NCI-H446 treated with DMSO at 0.1 percent for 48 hours (cell line): ENCODE measurements at places on chromosomes 12 and 14.

- no peak for DNase-seq
Observed at GRCh38 chr12:59429766-59430165, 166.1 kb upstream of the SLC16A7 start.

DNA sequence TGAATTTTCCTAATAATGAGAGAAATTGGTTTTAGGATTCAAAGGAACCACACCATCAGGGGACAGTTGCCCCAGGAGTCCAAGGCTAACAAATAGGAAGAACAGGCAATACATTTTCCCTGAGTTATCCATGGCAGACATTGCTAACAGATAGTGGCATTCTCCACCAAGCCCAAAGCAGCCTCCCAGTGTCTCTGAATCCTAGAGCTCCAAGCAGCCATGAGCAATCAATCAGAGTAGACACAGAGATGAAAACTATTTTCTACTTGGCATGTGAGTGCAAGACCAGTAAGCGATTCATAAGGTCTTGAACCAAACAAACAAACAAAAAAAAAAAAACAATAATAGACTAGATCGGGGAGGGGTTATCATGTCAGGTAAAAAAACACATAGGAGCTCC lies 515.7 kb downstream of the MED13L start:
- no peak for DNase-seq

- DNase-seq = no peak
Observed at GRCh38 chr12:7609495-7609894, 56.2 kb downstream of the APOBEC1 start.

- no peak for DNase-seq
Observed at GRCh38 chr12:26872625-26873024, 39.6 kb upstream of the ITPR2 start.

DNA sequence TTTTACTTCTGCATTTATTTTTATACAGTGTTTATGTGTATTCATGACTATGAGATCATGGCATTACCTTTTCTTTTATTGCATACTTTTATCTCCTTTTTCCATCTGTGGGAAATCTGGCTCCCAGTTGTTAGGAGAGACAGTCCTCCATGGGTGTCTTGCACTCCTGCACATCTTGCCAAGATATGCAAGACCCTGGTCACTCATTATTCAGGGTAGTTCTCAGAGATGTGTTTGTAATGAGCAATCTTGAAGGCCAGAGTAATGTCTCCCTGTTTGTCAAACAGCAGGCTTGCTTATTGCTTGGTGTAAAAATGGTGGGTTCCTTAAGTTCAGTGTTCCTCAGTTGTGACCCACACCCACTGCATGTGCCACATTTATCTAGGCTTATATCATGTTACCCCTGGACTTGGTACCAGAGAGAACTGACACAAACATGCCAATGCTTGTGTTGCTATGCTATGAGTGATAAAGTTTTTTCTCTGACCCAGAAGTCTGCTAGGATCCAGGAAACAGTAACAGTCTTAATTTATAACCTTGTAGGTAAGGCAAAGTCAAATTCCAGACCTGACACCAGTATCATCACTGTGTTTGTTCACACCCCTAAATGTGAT lies 36.8 kb downstream of the PPHLN1 start:
- DNase-seq = no peak

DNA sequence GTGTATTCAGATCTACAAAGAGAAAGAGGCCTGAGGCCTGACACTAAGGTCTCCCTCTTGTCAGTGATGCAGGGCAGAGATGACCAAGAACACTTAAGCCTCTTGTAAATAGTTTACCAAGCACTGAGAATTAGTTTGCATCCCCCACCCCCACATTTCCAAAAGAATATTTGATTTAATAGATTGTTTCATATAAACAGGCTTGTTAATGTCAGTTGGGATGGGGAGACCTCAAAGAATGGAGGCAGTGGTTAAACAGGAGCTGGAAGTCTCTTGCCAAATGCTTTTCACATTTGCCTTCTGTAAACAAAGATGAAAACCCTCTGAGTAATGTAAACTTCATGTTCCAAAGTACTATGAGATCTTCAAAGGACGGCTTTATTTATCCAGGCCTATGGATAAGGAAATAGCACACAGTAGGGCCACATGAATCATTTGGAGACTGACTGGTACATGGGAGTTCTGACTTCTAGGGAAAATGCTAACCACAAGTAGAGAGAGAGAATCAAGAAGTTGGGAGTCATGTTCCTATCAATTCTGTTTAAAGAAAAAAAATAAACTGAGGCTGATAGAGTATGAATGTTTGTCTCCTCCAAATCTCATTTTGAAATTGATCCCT lies 234.7 kb downstream of the ANO2 start:
- no peak for DNase-seq

DNA sequence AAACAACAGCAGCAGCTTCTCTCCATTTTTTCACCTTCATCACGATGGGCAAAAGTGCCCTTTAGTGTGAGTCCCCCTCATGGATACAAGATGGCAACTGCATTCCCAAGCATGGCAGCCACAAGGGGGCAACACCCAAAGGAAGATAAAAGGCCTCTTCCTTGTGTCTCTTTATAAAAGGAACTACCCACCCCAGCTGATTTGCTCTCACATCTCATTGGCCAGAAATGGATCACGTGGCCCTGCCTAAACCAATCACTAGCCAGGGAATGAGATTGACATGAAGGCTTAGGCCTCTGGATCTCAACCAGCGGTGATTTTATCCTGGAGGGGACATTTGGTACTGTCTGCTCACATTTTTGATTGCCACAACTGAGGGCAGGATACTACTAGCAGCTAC lies 21.9 kb upstream of the IFT81 start:
- peak; percentile 85 for DNase-seq

GRCh38 chr12:71456316-71456715 lies 16.7 kb downstream of the LGR5 start:
- DNase-seq = no peak

GRCh38 chr14:69953266-69953915 lies 74.2 kb downstream of the SMOC1 start:
- peak; percentile 96 for DNase-seq

GRCh38 chr14:105187116-105187515 lies 6.0 kb upstream of the NUDT14 start:
- DNase-seq = no peak
